ENCODE measurements at places on chromosomes 1 and 21.

DNA sequence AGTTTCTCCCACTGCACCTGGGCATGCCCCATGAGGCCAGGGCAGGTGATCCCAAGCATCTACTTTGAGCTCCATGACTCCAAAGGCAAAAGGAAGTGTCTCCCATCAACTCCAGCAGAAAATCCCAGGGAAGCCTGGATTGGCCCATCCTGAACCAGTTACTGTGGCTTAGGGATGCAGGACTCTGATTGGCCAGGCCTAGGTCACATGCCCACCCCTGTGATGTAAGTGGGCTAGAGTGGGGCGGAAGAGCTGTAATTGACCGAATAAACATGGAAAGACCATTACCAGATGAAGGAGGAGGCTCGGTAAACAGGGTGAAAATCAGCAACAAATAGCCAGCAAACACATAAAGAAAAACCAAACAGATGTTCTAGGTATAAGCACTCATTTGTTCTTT lies 45.2 kb downstream of the MATN1 start:
- peak; percentile 18 for DNase-seq

DNA sequence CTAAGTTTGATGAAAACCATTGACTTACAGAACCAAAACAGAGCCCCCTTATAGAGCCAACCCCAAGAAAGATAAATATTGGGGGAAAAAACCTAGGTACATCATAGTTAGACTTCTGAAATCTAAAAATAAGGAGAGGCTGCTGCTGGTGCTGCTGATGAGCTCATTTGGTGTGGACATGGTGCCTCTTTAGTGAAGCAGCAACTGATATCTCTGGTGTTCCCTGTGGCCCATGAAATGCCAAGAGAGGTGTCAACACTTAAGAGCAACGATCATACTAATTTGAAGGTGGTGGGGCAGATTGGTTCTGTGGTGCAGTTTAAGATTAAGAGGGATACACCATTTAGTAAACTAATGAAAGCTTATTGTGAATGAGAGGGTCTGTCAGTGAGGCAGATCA lies 35.9 kb downstream of the ST3GAL3 start:
- DNase-seq, result no peak

DNA sequence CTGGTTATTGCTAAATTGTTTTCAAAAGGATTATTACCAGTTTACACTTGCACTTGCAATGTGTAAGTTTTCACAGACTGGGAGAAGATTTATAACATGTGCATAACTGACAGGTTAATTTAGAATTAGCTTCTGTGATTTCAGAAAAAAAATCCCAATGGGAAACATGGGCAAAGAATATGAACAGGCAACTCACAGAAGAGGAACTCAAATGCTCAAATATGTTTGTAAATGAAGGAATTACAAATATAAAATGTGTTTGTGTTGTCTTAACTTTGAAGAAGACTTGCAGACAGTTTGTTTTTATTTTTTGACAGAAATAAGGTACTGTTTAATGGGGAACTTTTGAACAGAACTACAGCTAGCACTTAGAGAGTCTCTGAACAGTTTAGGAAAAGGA lies 8.4 kb downstream of the TSEN15 start:
- no peak for DNase-seq

GRCh38 chr1:13597166-13597565 lies 13.5 kb downstream of the PDPN start:
- no peak for DNase-seq

GRCh38 chr1:170273291-170274130 lies 127.8 kb downstream of the NTMT2 start:
- DNase-seq, result no peak

DNA sequence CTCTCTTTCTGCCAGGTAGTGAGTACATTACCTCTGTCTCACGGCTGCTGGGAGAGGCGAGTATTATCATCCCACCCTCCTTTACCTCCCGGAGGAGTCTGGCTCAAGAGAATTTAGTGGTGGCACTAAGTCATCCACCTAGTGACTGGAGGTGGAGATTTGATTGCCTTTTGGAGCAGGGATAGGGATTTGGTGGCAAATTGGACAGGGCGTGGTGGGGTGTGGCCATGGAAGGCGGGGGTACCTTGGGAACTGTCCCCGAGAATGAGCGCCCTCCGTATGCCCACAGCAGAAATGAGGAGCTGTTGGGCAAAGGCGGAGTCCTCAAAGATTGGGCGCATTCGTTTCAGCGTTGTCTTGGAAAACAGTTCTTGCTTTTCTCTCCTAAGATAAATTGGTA lies 32.1 kb upstream of the HMGN1 start:
- DNase-seq, result no peak

- peak; percentile 75 for DNase-seq
Observed at GRCh38 chr1:177209357-177209756, 38.6 kb downstream of the BRINP2 start.

- no peak for DNase-seq
Observed at GRCh38 chr1:182196897-182197870, 135.7 kb upstream of the ZNF648 start.

DNA sequence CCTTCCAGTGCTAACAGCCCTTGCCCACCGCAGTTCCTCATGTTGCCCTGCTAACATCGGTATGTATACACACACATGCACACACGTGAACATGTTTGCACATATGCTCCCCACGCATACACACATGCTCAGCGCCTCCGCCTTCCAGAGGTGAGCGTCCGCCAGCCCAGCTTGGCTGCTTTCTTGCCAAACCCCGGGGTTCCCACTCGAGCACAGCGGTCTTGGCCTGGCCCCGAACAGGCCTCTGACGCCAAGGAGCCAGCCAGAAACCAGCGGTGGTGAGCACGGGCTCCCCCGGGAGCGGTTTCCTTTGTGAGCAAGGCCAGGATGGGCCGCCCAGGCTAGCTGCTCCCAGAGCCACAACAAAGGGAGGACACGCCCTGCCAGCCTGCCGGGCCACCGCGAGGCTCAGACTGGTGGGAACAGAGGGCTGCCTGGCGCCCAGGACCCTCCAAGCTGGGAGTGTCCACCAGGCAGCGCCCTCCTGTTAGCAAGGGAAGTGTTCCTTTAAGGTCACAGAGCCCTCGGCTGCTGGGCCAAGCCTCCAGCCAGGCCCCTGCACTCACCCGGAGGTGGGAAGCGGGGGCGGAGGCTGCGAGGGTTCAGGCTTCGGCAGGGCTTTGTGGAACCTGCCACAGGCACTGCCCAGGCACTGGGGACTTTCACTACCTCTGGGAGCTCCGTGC lies 65.4 kb downstream of the ALPL start:
- no peak for DNase-seq

GRCh38 chr1:78284354-78284753 lies 206.4 kb upstream of the PTGFR start:
- no peak for DNase-seq

GRCh38 chr1:162171111-162171510 lies 101.6 kb downstream of the NOS1AP start:
- DNase-seq, result no peak

GRCh38 chr1:57422271-57423134 lies 1.4 kb downstream of the DAB1 start:
- no peak for DNase-seq

GRCh38 chr1:206111271-206111927 lies 5.8 kb downstream of the AVPR1B start:
- no peak for DNase-seq

- no peak for DNase-seq
Observed at GRCh38 chr1:87089823-87090222, 175.4 kb downstream of the HS2ST1 start.

DNA sequence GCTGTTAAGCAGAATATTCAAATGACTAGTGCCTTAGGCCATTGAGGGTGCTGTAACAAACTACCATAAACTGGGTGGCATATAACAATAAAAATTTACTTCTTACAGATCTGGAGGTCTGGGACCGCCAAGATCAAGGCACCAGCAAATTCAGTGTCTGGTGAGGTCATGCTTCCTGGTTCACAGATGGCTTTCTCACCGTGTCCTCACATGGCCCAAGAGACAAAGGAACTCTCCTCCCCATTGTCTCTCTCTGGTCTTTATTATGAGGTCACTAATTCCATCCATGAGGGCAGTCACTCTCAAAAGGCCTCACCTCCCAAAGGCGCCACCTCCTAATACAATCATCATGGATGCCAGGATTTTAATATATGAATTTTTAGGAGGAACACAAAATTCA lies 127.3 kb downstream of the GABPA start:
- no peak for DNase-seq

GRCh38 chr1:156608981-156609380 lies 7.7 kb upstream of the GPATCH4 start:
- DNase-seq, result peak; percentile 35
